ENCODE measurements at places on chromosomes 1 and 21.

DNA sequence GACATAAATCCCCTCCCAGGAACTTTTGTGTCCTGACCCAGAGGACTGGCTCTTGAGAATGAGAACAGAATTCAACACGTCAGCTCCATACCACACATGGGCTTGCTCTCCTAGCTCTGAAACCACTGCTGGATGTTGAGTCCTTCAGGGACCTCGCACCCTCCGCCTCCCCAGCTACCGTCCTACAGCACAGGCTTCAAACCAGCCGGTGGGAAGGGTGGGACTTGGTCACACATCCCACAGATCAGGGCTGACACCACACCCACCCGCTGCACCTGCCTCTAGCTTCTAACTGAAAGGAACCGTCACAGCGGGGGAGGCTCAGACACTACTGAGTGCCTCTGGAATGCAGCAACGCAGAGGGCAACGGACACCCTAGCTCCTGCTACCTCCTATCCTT lies 24.0 kb downstream of the MRAP start:
- no peak for DNase-seq

- no peak for DNase-seq
These were observed 115.9 kb downstream of the NTMT2 start for GRCh38 chr1:170261669-170262068.

DNA sequence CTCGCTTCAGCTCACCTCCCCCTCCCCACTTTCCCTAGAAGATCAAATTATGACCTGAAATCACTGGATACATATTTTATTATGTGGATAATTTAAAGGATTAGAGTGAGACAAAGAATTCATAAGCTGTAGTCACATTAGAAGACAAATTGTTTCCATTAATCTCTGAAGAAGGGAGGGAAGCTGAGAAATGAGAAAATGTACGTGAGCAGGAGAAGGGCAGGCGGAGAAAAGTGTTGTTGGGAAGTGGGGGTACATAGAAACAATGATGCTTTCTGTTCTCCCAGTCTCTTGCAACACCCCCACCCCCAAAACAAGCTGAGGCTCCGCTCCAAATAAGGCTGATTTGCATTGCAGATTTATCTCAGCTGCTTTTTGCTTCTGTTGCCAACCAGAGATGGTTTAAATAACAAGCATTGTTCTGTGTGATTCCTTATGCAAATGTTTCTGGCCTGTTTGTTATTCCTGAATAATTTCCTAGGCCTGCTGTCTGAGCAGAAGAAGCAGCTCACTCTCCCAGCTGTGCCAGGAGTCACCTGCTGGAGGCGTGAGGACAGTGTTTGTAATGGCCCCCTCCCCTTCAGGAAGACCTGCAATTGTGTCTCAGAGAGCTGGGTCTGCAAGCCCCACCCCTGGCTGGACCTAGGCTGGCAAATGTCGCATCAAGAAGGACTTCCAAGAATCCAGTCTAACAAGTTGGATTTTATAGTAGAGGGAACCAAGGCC lies 121.8 kb upstream of the TNR start:
- no peak for DNase-seq

DNA sequence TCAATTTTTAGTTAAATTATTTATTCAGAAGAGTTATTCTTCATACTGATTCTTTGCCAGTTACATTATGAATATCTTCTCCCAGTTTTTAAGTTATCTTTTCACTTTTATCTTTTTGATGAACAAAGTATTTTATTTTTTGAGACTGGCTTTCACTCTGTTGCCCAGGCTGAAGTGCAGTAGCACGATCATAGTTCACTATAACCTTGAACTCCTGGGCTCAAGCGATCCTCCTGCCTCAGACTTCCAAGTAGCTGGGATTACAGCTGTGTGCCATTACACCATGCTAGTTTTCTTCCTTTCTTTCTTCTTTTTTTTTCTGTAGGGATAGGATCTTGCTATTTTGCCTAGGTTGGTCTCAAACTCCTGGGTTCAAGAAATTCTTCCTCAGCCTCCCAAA lies 3.5 kb downstream of the GORAB start:
- no peak for DNase-seq

DNA sequence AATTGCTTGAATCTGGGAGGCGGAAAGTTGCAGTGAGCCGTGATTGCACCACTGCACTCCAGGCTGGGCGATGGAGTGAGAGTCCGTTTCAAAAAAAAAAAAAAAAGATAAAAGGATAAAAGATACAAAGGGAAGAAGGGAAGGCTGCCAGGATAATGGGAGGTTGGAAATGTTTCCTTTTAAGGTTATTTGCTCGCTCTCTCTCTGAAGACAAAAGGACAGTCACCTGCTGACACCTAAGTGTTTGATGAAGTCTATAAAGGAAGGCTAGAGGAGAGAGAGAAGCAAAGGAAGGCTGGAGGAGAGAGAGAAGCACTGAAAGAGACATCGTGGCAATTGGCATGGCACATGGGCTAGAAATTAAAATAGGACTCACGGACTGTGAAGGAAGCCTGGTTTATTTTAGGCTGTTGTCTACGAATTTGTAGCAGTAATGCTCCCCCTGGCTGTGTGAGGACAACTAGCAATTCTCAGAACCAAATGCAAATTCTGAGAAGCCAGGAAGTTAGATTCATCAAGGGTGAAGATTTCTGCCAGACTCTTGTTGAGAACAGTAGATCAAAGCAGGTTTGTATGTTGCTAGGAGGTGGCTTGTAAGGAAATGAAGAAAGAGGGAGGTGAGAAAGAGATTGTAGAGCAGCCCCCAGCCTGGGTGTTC lies 154.2 kb downstream of the ZP4 start:
- no peak for DNase-seq

DNA sequence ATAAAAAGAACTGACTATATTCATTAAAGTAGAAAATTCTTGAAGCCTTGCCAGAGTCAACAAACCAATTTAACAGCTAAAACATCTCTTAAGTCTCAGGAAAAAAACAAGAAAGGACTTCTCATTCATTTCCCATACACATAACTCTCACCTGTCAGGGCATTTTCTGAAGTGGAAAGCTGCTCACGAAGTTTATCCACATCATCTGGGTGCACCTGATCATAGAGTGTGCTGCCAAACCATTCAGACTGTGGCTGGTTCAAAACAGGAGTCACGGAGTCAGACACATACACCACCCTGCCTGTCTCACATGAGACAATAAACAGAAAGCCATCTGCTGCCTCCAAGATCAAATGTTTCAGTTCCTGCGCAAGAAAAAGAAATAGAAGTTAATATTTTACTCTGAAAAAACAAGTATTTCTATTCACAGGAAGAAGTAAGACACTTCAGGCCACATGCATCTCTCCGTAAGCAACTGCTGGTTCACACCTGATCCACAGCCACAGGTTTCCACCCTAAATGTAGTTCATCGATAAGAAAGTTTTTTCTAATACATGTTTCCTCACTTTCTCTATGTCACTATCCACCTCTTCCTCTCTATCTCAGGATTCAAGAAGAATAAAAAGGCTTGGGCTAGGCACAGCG lies 28.2 kb upstream of the CTSK start:
- DNase-seq, result no peak

DNA sequence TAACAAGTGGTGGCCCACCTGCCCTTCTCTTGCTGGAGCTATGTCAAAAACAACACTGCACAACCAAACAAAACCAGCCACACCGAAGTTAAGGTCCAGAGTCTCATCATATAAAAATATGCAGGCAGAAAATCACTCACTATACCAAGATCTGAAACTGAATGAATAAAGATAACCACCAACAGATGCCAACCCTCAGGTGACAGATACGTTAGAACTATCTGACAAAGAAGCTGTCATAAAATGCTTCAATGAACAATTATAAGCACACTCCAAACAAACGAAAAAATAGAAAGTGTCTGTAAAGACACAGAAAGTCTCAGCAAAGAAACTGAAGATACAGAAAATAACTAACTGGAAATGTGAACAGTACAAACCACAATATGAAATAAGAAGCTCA lies 14.0 kb downstream of the ZNF496 start:
- DNase-seq, result no peak

DNA sequence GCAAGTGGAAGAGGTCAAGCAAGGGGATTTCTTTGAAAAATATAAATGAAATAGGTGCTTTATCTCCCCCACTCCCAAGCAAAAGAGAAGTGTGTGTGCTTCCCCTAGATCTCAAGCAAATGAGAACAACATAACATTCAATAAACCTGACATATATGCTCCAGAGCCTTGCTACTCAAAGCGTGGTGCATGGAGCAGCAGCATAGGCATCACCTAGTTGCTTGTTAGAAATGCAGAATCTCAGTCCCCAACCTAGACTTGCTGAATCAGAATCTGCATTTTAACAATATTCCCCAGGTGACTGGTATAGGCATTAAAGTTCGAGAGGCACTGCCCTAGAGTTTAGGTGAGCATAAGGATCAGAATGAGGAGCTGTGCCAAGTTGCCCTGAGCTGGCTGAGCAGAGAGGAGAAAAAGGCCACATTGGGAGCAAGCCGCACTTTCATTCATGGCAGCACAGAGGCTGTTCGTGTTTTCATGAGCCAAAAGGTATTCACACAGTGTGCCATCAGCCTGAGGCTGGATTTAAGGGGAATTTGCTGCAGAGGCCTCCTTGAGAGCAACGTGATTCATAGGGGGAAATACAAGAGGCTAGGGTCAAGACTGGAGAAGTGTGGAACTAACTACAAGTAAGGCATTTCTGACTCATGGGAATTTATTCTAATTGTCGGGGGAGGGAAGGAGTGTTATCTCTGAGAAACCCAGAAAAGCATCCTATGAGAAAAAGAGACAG lies 14.3 kb upstream of the LPAR3 start:
- DNase-seq, result no peak

DNA sequence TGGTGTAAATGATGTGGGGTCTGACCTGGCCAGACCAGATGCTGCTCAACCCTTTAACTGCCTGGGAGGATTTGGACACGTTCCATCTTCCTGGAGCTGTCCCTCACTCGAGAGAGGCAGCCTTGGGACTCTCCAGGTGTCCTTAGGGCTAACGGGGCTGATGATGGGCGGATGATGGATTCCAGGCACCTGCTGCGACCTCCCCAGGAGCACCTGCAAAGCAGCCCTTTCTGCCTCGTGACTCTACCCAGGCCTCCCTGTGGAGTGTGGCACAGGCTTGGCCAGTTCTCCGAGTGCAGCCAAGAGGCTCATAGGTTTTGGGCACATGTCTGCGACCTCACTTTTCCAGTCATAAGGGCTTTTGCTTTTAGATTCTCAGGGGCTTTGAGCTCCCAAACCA lies 12.3 kb upstream of the TRIM17 start:
- no peak for DNase-seq

DNA sequence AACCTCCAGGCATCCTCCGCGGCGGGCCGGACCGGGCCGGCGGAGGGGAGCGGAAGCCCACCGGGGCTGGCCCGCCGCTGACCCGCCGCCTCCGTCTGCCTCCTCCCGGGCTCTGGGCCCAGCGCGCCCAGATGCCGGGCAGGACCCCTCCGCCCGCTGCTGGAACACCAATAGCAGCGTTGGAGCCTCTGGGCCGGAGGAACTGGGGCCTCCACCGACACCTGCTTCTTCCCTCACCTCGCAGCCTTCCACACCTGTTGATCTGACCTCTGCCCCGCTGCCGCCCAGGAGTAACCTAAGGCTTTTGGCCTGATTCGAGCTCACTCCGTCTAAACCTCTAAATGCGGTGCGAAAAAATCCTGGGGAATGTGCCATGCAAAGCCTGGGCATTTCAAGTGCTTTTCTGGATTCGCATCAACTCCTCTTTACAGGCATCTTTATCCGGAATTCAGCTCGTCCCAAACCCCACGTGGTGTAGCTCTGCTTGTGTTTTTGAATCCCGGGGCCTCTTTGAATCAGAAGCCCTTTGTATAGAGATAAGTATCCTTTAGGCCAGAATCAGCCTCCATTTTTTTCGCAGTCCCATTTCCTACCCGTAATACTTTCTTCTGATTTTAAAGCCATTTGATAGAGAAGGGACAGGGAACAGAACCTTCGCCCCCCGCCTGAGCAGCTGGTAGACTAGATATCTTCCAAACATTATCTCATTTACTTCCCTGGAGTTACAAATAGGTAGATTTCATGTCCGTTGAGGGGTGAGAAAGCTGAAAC lies 680 bp upstream of the CNN3 start:
- DNase-seq, result no peak
